ENCODE measurements at places on chromosomes 7 and 10.

DNA sequence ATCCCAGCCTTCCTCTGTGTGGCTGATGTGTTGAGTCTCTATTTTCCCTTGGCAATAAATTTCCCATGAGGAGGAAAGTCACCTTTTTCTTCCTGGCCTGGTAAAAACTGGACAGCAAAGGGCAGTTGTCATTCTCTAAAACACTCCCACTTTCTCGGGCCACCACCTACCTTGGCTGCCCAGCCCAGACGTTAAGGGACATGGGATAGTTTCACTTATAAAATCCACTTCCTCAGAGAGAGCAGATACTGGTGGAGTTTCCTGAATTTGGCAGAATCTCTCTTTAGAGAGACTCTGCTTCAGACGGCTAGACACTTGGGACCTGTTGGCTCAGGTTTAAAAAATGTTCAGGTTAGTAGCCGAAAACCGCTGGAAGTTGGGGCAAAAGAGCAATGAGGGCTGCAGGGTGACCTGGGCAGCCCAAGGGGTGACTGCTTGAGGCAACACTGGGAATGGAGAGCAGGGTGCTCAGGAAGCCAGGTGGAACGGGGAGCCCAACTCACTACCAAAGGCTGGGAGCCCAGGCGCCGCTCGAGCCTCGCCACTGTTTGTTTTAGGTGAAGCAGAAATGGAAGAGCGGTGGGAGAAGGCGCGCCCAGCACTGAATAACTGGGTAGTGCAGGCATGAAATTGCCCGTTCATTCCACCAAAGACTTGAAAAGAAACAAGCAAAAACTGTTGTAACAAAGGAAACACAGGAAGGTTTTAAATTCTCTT is 186.1 kb downstream of the TRIL start:
- DNase-seq: no peak

DNA sequence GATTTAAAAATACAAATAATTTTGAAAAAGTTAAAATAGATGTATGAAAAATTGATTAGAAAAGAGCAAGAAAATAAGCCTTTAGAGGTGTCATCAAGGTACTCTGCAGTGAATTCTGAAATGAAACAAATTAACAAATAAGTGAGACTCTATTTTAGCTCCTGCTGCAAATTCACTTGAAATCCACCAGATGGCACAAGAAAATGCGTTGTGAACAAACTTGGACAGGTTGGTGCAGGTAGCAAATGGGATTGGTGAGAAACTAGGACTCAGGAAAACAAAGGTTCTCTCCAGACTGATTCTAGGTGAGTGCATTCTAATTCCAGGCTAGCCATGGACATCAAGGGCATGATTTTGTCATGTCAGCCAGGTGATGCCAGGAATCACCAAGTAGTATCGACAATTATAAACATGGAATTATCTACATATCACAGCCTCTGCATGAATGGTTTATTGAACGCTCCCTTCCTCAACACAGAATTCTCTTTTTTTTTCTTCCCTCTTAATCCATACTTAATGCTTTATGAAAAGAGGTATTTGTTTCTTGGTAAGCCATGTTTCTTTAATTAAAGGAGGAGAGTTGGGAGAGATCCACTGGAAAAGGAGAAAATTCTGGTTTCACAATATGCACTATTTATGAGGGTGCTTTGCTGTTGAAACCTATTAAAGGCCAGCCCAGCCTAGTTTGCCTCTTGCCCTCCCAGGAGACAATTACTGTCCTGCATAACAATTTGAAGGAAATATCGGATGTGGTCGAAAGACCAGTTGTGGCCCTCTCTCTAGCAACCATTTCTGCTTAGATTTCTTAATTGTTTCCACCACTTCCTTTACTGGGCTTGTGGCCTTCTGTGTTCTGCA is 118.1 kb downstream of the ZNF365 start:
- no peak for DNase-seq

- no peak for DNase-seq
Measured at GRCh38 chr7:32256376-32256775, 186.2 kb upstream of the PDE1C start.

GRCh38 chr7:105497016-105497415 is 25.1 kb downstream of the PUS7 start:
- DNase-seq: no peak

DNA sequence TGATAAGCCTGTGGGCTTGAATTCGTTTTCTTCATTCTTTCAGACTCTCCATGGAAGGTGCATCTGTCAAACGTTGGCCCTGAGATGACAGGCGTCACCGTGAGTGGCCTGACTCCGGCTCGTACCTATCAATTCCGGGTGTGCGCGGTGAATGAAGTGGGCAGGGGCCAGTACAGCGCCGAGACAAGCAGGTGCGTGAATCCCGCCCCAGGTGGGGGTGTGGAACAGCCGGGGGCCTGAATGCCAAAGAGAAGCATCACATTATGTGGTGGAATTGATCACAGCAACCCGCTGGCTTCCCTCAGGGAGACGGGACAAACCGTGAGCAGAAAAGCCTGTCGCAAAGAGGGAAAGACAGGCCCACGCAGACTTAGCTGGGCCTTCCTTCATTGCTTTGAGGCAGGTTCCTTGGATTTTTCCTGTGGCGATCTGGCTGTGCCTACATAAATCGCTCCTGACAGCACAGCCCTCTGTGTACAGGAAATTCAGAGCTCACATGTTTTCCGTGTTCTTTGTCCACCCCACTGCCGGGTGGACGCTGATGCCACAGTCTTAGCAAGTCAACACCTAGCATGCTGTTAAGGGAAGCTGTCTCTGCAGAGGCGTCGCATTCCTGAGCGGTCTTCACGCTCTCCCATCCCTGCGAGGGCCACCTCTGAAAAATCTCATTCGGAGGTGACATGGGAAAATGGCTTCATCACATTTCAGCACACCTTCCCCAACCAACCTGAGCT is 671.0 kb upstream of the FOXK1 start:
- DNase-seq: no peak

GRCh38 chr7:104986628-104987259 is 27.3 kb upstream of the KMT2E start:
- DNase-seq: no peak

DNA sequence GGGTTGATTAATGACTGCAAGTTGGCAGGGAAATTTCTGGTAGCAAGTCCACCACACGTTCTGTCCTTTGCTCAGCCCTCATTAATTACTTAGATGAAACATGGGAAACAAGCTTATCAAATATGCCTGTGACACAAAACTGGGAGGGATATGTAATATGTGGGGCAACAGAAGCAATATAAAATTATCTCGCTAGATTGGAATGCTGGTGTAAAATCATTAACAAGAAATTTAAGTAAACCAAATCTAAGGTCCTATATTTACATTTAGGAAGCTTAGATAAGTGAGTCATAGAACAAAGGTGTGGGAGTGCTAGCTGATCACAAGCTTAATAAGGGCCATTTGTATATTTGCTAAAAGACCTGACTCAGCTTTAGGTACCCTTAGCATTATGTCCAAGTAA is 23.5 kb downstream of the TRPV5 start:
- no peak for DNase-seq

DNA sequence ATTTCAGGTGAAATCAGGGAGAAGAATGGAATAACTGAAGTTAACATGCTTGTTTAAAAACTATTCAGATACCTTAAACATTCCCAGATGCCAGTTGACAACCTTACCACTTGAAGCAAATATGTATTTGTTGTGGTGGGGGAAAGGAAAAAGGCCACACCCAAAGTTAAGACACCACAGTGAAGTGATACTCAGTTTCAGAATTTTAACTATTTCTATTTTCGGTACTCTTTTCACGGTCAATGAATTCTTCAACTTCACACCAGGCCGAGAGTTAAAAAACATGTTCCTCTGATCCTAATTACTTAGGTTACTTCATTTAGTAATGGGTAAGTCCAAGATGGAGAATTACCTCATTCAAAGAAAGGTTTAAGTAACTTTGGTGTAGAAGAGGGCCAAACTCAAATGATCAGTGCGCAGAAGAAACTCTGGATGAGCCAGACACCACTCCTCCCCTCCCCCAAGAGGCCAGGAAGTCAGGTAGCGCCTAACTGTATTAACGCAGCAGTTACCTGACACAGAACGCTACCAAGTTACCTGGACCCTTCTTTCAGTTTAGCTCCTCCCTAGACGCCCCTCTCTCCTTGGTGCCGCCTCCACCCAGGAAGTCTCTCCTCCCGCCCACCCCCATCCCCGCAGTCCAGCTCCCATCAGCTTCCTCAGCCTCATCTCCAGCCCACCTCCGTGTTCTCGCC is 700 bp downstream of the MTPN start:
- DNase-seq: no peak

- DNase-seq: no peak
Measured at GRCh38 chr7:32163141-32163806, 93.1 kb upstream of the PDE1C start.

DNA sequence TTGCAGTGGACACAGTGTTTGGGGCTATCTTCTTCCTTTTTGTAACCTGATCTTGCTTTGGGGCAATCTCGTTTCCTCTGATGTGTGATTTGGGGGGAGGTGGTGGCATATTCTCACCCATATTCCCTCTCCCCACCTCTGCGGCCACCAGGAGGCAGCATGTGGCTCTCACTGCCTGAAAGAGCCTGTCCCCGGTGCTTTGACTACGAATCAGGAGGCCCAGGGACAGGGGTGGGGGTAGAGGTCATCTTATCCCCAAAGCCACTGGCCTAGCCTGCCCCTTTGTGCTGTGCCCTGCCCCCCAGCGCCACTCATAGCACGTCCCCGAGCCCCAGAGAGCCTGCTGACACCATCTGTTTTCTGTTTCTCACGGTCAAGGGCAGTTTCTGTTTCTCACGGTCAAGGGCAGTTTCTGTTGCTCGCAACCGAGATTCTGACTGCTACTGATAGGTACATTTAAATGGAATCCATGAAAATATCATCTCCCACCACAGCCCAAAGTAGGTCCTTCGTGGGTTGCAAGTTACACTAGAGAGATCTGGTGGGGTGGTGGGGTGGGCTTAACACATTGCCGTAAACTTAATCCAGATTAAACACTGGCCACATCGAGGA is 28.2 kb downstream of the PHYH start:
- no peak for DNase-seq

DNA sequence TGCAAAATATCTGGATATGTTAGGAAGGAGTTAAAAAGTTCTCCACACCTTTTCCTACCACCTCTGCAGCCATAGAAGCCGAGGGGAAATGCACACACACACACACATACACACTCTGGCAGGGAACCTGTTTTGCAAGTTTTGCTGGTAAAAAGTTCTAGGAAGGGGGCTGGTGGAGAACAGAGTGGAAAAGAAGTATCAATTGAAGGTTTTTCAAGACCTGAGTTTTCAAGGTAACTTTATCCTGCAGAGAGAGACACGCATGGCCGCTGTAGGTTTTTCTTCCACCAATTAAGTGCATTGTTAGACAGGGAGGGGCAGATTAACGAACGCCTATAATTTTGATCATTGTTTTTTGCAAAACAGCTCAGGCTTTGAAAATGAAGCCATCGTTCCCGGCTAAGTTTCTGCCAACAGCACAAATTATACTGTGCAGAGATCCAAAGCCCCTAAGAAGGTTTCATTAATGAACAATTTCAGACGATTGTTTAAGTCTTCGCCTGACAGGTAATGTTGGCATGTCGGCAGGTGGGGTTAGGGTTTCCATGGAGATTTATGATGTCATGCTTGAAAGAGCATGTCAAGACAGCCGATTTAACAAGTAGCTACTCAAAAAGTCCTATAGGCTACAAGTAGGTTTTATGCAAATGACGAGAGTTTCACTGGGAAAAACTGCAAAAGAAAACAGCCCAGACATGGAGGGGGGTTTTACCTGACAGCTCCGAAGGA is 29.7 kb downstream of the KIAA1217 start:
- no peak for DNase-seq

GRCh38 chr7:137669706-137670105 is 177.1 kb downstream of the DGKI start:
- DNase-seq: no peak

- DNase-seq: no peak
Measured at GRCh38 chr10:43110338-43111071, 27.7 kb upstream of the CSGALNACT2 start.

GRCh38 chr10:33303988-33304387 is 30.5 kb downstream of the NRP1 start:
- no peak for DNase-seq

- DNase-seq: no peak
Measured at GRCh38 chr7:41890631-41891274, 187.9 kb upstream of the INHBA start.

GRCh38 chr10:110994406-110995086 is 75.1 kb downstream of the SHOC2 start:
- no peak for DNase-seq

- no peak for DNase-seq
Measured at GRCh38 chr7:913736-914520, 37.6 kb downstream of the GET4 start.

- DNase-seq: no peak
Measured at GRCh38 chr7:20307119-20307518, 23.6 kb upstream of the ITGB8 start.

DNA sequence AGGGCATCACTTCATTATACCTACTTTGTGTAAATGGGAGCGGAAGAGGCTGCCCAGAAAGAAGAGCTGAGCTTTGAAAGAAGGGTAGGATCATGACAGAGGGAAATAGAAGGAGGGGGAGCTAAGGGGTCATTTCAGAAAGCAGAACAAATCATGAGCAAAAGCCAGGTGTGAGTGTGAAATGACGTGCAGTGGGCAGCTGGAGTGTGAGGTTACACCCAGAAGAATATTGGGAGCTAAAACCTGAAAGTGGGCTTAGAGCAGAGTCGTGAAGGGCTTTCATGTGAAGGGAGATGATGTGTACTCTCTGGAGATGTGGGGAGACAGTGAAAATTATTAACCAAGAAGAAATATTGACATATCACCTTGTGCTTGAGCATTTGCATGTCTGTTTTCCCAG is 245.0 kb upstream of the YAE1 start:
- no peak for DNase-seq

DNA sequence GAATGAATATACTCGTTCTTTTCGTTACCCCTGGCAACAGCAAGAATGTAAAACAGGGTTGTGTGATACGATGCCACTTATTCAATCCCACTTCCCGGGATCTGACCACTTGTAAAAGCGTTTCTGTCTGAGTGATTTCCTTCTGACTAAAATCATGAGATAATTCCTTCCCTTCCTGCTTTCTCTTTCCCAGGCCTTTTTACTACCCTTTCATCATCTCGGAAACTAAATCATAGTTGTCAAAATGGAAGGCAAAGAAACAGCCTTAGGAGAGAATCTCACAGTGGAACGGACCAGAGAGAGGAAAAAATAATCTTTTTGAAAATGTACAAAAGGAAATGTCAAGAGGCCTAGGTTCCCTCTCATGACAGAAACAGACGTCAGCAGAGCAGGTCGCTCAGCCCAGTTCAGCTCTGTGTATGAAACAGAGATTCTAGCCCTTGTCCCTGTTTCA is 29.8 kb downstream of the DIP2C start:
- no peak for DNase-seq

GRCh38 chr10:81027223-81027622 is 489.5 kb downstream of the SH2D4B start:
- DNase-seq: no peak

- DNase-seq: no peak
Measured at GRCh38 chr7:142414135-142414534, 156.3 kb upstream of the PRSS58 start.

- no peak for DNase-seq
Measured at GRCh38 chr7:134703782-134704181, 57.1 kb downstream of the BPGM start.

DNA sequence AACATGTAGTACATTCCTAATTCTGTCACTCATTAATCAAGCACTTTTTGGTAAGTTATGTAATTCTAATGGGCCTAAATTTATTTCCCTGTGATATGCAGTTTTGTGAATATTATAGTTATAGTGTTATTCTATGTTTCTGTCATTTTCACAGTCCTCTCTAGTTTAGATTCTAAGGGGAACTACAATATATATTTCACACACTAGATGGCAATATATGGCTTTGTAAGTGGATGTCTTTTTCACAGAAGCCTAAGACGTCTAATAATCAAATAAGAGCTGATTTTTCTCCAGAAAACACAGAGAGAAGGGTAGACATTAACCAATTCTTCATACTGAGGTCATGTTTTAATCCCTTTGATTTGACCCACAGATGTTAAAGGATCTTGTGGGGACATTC is 18.0 kb downstream of the RNLS start:
- DNase-seq: peak; percentile 12

All from KG1 (cell line).